Left ventricle myocardium inferior (tissue), 1 donor: ENCODE measurements at places on chromosomes 5 and 9.

GRCh38 chr5:149747833-149748366, 17.8 kb downstream of the PPARGC1B start:
- no peak for DNase-seq

- DNase-seq = no peak
Observed at GRCh38 chr9:32497921-32498320, 28.1 kb downstream of the RIGI start.

- no peak for DNase-seq
Observed at GRCh38 chr5:66538531-66538930, 57.7 kb upstream of the MAST4 start.

- peak; percentile 57 for DNase-seq
Observed at GRCh38 chr9:78369639-78370219, 72.8 kb downstream of the PSAT1 start.

GRCh38 chr5:150661086-150661485, at the start of gene MYOZ3:
Gene MYOZ3 (plus strand): TSS chr5:150661251. CDS start chr5:150662942, 1,691 bp downstream.
- DNase-seq = no peak

- DNase-seq = no peak
Observed at GRCh38 chr9:114973216-114973615, 42.8 kb upstream of the TNFSF8 start.

- no peak for DNase-seq
Observed at GRCh38 chr5:154945695-154946301, 4.9 kb downstream of the MRPL22 start.
